NT2/D1 (cell line): ENCODE measurements at places on chromosomes 7 and 10.

GRCh38 chr7:92115821-92116220 lies 18.5 kb downstream of the CYP51A1 start:
- DNase-seq, result no peak

DNA sequence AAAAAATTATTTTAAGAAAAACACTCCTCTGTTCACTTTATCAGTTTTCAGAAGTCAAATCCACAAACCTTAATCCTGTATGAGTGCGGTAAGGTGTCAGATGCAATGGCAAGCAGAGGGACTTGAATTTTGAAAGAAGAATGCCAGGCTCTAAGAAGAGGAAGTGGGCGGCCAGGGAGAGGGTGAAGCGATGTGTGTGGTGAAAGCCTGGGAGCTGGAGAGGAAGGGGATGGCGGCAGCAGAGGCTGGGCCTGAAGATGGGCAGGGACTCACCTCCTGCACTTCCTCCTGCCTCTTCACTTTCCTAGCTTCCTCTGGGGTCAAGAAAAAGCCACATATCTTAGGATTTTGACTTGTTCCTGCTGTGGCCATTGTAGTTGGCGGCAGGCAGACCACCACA lies 609.6 kb downstream of the PARD3 start:
- DNase-seq, result no peak

DNA sequence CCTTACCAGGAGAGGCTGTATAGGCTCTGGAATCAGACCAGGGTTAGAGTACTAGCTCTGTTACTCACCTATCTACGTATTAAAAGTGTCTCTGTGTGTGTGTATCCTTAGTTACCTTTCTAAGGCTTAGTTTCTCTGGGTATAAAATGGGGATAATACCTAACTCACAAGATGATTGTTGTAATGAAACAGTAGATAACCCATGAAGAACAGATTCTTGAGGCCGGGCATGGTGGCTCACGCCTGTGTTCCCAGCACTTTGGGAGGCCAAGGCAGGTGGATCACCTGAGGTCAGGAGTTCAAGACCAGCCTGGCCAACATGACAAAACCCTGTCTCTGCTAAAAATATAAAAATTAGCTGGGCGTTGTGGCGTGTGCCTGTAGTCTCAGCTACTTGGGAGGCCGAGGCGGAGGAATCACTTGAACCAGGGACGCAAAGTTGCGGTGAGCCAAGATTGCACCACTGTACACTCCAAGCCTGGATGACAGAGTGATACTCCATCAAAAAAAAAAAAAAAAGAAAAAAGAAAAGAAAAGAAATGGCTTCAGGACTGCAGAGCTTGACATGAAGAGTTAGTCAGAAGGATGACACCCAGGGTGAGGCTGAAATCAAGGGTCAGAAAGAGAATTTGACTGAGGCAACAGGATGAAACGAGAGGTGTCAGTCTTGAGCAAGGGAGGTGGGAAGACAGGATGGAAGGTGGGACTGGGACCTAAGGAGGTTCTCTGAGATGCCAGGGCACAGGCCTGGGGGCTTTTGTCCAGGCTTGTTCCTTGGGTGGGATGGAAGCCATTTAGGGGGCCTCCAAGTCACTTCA lies 33.4 kb downstream of the PRKAR2B start:
- DNase-seq, result no peak

- DNase-seq, result no peak
Observed at GRCh38 chr10:118153287-118153686, 106.5 kb upstream of the RAB11FIP2 start.

DNA sequence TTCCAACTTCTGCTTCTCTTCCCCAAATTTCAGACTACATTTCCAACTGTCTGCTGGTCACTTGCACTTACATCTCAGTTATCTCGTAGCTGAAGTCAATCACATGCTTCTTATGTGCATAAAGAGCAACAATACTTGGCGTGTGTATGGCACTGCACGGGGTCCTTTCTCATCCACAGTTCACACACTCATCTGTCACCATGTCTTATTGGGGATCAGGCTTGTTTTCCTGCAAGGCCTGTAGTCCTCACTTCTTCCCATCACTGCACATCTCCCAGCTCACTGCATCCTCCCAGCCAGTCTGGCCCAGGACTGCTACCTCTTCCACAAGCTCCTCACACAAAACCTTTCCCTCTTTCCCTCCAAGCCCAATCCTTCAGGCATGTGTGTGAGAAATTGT lies 35.3 kb downstream of the NUDCD3 start:
- DNase-seq, result no peak

- DNase-seq, result no peak
Observed at GRCh38 chr10:106957823-106958588, 206.5 kb downstream of the SORCS1 start.
